ENCODE measurements at places on chromosomes 13 and 19. TPM values are rescaled to one million over a fixed set of nuclear protein-coding genes. Genes with fewer than 3 reads are reported as not detected.

GRCh38 chr13:19382111-19382510, 179.2 kb downstream of the TPTE2 start:
- no peak for ATAC-seq

- no peak for ATAC-seq
Measured at GRCh38 chr13:84455143-84455905, 573.0 kb upstream of the SLITRK1 start.

DNA sequence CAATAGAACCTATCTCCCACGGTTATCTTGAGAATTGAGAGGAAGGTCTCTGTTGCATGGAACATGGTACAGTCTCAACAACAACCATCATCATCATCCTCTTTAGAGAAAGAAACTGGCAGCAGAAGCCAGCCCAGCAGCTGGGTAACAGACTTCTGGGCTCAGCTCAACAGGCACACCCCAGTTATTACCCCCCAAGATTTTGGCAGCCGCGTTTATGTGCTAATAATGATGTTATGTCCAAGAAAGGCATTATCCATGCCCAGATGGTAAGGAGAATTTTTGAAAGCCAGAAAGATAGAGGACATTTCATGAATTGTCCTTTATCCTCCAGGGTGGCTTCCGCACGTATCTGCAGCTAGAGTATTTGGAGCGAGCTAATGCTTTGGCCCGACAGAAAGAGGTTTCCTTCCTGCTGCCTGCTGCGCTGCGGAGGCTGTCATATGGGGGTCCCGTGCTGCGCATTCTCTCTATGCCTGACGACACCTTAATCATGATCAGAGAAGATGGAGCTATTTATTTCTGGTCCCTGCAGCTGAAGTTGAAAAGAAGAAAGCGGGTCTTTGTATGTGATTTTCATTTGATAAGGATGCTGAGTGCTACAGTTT, 89.9 kb downstream of the TEX26 start:
- no peak for ATAC-seq

DNA sequence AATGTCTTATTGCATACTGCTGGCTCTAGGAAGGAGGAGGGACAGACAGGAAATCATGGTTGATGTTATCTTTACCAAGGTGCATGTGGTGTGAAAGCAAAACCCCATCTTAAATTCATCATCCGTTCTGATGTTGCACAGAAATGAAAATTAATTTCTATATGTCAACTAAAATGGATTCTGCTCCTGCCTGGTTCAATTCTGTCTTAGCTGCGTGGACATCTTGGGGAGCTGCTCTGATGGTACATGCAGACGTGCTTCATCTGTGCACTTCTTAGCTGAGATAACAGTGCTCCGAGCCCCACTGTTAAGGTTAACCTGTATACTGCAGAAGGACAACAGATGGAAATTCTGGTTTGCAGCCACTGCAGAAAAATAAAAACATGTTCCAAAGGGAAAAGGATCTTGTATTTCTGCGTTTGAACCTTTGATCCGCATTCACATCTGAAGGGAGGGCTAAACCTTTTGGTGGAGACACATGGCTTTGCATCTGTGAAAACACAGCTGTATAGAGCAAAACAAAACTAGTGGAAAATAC, 155.6 kb downstream of the TM9SF2 start:
- ATAC-seq, result no peak

DNA sequence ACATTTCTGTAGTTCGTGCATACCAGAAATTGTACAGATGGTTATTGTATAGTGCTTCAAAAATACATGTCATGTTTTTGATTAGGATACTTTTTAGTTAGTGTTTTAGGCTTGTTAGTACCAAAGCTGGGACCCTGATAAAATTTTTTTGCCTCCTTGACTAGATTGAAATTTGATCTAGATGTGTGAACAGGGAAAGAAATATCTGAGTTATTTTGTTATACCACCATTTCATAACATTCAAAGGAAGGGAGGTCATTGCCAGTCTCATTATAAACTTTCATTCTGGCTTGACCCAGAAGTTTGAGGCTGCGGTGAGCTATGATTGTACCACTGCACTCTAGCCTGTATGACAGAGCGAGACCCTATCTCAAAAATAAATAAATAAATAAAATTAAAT, 9.0 kb downstream of the LMO7 start:
- no peak for ATAC-seq

Gene TSHZ3
- total RNA-seq, result 33.6 TPM

Gene ZNF556
- 0.27 TPM for total RNA-seq

Gene CGB5
- total RNA-seq, result not detected

Gene SMAD9
- total RNA-seq, result 68.7 TPM

Gene GNA15
- total RNA-seq, result 3.0 TPM

Gene FFAR2
- total RNA-seq, result not detected

Data from gastroesophageal sphincter (tissue), 4 donors.